Coronary artery (tissue), 2 donors: ENCODE measurements at places on chromosomes 7 and 10.

- DNase-seq = no peak
Observed at GRCh38 chr7:4665661-4666060, 16.4 kb upstream of the FOXK1 start.

DNA sequence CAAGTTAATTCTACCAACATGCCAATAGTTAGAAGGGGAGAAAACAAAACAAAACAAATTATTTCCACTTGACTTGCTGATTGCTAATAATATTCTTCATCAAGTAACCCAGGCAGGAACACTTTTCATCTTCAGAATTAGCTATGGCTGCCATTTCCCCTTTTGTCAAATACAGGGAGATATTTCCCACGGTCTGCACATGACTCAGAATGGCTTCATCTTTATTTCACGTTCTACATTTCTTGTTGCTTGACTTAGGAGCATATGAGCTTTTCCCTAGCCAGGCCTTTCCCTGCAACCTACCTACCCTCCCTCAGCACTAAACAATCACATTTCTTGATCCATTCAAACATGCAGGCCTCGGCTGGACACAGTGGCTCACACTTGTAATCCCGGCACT is 6.5 kb downstream of the CPVL start:
- no peak for DNase-seq

GRCh38 chr10:98696516-98696915 is 249.8 kb upstream of the HPS1 start:
- no peak for DNase-seq

DNA sequence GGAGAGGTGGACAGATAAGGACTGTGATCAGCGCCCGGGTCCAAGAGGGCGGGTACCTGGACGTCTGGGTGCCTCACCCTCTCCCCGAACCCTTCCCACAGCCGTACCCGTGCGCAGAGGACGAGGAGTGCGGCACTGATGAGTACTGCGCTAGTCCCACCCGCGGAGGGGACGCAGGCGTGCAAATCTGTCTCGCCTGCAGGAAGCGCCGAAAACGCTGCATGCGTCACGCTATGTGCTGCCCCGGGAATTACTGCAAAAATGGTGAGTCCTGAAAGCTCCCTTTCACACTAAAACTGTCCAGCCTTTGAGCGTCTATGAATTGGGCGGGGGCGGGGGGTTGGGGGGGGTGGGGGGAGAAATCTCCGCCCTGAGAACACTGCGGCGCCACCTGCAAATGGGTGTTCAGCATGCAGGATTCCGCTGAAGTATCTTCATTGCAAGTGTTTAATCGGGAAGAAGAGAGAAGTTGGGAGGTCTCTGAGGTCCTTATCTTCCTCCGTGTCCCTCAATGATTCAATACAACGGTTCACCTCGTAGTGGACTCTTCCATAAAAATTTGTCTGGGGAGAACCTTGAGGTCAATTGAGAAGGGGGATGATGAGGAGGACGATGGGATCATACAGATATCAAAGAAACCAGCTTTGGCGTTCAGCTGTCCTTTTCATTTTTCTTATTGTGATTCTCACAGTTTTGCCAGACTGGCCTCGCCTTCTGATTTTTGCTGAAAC is 906 bp downstream of the DKK1 start:
- no peak for DNase-seq

DNA sequence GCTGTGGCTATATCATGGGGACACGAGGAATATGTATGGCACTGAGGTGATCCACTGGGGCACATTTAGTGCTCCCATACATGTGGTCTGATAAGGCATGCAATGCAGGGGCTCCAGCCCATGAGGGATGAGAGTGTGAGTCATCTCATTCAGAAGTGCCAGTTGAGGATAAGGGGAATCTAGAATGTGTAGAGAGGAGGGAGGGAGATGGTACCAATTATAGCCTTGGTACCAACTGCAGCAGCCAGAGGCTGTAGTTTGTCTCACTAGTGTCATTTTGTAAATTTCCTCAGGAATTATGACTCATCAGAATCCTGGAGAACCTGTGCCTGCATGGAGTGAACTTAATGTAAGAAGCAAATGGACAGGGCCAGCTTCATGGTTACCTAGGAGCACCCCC is 46.2 kb downstream of the LAMB4 start:
- no peak for DNase-seq
